Adrenal gland (tissue), 19 donors: ENCODE measurements at places on chromosomes 16 and 17. TPM values are rescaled to one million over a fixed set of nuclear protein-coding genes. Genes with fewer than 3 reads are reported as not detected.

ZNF48 gene
- 9.0 TPM for total RNA-seq

SLFN12L gene
- 0.55 TPM for total RNA-seq

RASL10B gene
- total RNA-seq = 4.4 TPM

LHX1 gene
- not detected for total RNA-seq

IRF8 gene
- total RNA-seq = 40.1 TPM

PRKCA gene
- total RNA-seq = 153 TPM

NUP85 gene
- 39.3 TPM for total RNA-seq

TBC1D3 gene
- total RNA-seq = not detected

ABCC12 gene
- total RNA-seq = not detected

PTGES3L gene
- not detected for total RNA-seq

SLC25A10 gene
- 36.1 TPM for total RNA-seq

CD68 gene
- total RNA-seq = 49.0 TPM

CDYL2 gene
- 14.0 TPM for total RNA-seq

TNFSF13 gene
- 43.7 TPM for total RNA-seq

KRTAP9-7 gene
- total RNA-seq = not detected

ZNF319 gene
- 10.2 TPM for total RNA-seq

CDR2L gene
- total RNA-seq = 10.1 TPM

MYH10 gene
- total RNA-seq = 60.7 TPM

CCNF gene
- total RNA-seq = 2.3 TPM

CCDC200 gene
- not detected for total RNA-seq

CTRB1 gene
- not detected for total RNA-seq

ADAP2 gene
- total RNA-seq = 84.7 TPM

PRR35 gene
- total RNA-seq = not detected

SMIM36 gene
- total RNA-seq = not detected

EPOP gene
- total RNA-seq = 3.7 TPM

ETV4 gene
- total RNA-seq = 2.6 TPM

ABCA10 gene
- 1.6 TPM for total RNA-seq

ZG16 gene
- not detected for total RNA-seq

KREMEN2 gene
- not detected for total RNA-seq

ZNF771 gene
- 11.5 TPM for total RNA-seq

NPIPB6 gene
- 1.6 TPM for total RNA-seq

KIF19 gene
- 0.29 TPM for total RNA-seq

GRB7 gene
- total RNA-seq = not detected

CCL17 gene
- not detected for total RNA-seq

SLC5A10 gene
- total RNA-seq = not detected

TERB1 gene
- not detected for total RNA-seq

CCDC40 gene
- 12.8 TPM for total RNA-seq

GPR139 gene
- total RNA-seq = not detected

RNF43 gene
- 27.8 TPM for total RNA-seq

SOCS1 gene
- total RNA-seq = 7.0 TPM

CRHR1 gene
- total RNA-seq = not detected

AOC2 gene
- total RNA-seq = 0.98 TPM

ZNF213 gene
- 15.3 TPM for total RNA-seq

TMEM98 gene
- total RNA-seq = 78.6 TPM

PIPOX gene
- 1.4 TPM for total RNA-seq

CX3CL1 gene
- 14.1 TPM for total RNA-seq

VTN gene
- 470 TPM for total RNA-seq

WNT3 gene
- 0.45 TPM for total RNA-seq

KRT9 gene
- total RNA-seq = not detected

TOP3A gene
- 28.7 TPM for total RNA-seq

GPR142 gene
- not detected for total RNA-seq

KRT16 gene
- not detected for total RNA-seq

SP2 gene
- 20.8 TPM for total RNA-seq

SCNN1G gene
- not detected for total RNA-seq

TMEM100 gene
- 11.5 TPM for total RNA-seq

TMEM11 gene
- total RNA-seq = 20.1 TPM
